ENCODE measurements at places on chromosomes 1 and 21.

GRCh38 chr21:30234643-30235042, 18.7 kb upstream of the CLDN8 start:
- no peak for DNase-seq

DNA sequence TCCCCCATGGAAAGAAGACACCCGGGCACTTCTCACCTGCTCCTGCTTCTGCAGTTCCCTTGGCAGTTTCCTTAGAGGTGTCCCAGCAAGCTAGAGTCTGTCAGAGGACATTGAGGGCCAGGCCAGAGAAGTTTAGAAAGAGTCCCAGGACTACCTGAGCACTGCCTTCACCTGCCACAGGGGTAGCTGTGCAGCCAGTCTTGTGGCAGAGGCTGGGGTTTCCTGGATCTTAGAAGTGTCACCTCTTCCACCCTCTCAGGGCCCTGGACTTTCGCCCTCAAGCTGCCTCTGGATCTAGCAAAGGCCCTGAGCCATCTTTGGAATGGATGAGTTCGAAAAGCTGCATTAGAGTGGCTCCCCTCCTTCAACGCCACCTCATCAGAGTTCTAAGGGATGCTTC, 34.9 kb upstream of the BTG2 start:
- no peak for DNase-seq

DNA sequence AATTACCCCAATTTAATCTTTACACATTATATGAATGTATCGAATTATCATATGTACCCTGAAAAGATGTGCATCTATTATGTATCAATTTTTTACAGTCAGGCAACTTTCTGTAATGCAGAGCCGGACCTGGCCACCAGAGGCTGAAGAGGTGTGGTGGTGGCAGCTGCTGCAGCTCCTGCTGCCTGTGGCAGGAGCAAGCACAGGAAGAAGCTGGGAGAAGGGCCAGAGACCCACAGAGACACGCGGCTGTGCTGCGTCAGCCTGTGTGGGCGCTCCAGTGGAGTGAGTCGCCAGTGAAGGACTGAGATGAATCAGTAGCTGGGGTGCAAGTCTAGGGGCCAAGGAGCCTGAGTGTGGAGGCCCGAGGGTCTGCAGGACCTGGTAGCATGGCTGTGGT, 74.3 kb upstream of the COG2 start:
- DNase-seq = no peak

GRCh38 chr1:218351391-218352074, 6.4 kb downstream of the TGFB2 start:
- no peak for DNase-seq

- DNase-seq = no peak
These were observed 86.0 kb downstream of the UCHL5 start for GRCh38 chr1:192973202-192973601.

GRCh38 chr1:49298304-49298703, 521.6 kb upstream of the BEND5 start:
- no peak for DNase-seq

DNA sequence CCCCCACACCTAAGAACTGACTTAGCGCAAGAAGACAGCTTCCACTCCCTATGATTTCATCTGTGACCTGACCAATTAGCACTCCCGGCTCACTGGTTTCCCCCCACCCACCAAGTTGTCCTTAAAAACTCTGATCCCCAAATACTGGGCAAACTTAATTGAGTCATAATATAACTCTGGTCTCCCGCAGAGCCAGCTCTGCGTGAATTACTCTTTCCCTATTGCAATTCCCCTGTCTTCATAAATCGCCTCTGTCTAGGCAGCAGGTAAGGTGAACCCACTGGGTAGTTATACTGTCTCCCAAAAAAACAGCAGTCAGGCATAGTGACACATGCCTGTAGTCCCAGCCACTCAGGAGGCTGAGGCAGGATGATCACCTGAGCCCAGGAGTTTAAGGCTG, 36.9 kb downstream of the ZBTB8OS start:
- no peak for DNase-seq

- DNase-seq = no peak
These were observed 10.5 kb upstream of the ARF1 start for GRCh38 chr1:228071839-228072657.

DNA sequence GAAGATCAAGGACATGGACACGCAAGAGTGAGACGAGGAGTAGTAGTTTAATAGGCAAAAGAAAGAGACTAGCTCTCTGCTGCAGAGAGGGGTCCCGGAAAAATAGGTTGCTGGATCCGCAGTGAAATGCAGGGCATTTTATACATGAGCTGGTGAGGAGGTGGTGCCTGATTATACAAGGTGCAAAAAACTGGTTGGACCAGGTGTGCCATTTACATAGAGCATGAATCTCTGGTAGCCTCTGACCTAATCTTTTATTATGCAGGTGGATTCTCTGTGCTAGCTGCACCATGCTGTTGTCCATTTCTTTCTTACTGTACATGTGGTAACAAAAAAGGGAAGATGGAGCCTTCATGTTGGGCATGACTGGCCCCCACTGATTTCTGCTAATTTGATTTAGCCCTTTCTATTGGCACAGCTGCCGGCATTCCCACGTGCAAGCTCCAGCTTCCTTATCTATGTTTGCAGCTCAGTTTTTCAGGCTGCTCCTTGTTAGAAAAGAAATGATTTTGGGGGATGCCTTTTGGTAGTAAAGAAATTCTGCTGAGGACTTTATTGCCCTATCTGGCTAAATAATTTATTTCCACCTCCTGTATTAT, 548.1 kb downstream of the BRINP3 start:
- no peak for DNase-seq

DNA sequence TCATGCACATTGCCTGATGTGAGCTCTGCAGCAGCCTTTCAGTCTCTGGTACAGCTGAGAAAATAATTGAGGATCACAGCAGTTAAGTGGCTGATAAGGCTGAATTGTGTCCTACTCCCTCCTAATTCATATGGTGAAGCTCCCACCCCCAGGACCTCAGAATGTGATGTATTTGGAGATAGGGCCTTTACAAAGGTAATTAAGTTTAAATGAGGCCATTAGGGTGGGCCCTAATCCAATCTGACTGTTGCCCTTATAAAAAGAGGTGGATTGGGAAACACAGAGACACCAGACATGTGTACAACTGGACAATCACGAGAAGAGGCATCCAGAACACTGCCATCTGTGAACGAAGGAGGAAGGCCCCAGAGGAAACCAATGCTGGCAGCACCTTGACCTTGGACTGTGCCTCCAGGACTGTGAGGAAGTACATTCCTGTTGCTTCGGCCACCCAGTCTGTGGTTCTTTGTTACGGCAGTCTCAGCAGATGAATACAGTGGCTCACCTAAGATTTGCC, 148.1 kb downstream of the TRABD2B start:
- DNase-seq = no peak

DNA sequence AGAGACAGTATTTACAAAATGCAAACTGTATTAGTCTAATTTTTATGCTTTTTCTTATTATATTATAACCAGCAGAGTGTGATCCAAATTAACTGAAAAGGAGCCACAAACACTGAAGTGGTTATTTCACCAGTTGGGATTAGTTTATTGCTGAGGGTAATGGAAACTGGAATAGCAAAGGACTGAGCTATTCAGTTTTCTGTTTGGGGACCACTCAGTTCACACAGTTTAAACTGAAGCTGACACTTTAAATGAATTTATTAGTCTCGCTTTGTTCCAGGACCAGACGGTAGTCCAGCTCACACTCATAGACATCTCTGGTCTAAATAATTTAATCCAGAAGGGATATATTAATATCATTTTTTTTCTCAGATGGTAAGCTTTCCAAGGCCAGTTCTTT, 410.7 kb downstream of the LTN1 start:
- DNase-seq = no peak

DNA sequence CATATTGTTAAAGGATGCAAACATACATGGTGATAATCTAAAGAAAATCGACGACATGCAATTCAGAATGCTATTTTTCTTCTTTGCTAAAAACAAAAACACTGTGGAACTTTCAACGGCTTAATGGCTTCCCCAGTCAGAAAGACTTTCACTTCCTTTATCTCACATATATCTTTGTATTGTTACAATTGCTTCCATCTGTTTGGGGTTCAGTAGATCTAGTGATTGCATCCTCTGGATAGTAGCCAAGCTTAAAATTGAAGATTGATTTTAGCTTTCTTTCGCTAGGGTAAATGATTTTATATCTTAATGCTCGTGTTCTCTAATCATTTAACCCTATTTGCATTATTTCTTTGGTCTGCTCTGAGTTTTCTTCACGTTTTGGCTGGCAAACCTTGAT, 31.8 kb upstream of the ADAMTS1 start:
- no peak for DNase-seq

- DNase-seq = no peak
These were observed 113.0 kb downstream of the OSBPL9 start for GRCh38 chr1:51729824-51730301.

- DNase-seq = no peak
These were observed 120.2 kb downstream of the ETS2 start for GRCh38 chr21:38925923-38926322.

DNA sequence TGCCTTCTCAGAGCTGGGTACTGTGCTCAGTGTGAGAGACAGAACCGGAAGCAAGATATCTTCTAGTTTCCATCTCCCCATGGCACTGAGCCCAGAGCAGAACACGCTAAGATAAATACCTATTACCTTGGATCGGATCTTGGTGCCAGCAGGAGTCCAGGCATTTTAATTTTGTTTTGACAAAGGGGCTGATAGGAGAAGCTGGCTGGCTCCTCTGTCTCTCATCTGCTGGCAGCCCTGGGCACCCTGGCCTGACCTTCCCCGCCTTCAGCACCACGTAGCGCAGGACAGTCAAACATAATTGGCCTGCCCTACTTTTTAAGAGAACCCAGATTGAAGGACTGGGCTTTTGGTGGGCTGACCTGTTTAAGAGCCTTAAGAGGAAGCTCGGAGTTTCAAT, 160.7 kb upstream of the KLHDC7A start:
- DNase-seq = no peak

DNA sequence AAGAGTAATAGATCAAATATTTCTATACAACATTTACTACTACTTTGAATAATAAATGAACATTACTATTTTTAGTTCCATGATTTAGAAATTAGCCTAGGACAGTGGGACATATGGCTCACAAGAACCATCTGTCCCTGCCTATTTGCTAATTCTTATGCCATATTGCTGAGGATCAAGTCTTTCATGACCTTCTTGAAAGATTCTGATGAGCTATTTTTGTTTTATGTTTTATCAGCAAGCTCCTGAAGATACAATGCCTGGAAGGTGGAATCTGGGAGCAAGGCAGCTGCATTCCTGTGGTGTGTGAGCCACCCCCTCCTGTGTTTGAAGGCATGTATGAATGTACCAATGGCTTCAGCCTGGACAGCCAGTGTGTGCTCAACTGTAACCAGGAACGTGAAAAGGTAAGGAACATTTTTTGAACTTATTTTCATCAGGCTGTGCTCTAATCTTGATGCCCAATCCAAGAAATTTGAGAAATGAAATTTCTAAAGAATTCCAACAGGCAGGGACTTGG, 326.7 kb downstream of the PAPPA2 start:
- no peak for DNase-seq

GRCh38 chr1:91724231-91724630, 161.7 kb downstream of the TGFBR3 start:
- DNase-seq = no peak

DNA sequence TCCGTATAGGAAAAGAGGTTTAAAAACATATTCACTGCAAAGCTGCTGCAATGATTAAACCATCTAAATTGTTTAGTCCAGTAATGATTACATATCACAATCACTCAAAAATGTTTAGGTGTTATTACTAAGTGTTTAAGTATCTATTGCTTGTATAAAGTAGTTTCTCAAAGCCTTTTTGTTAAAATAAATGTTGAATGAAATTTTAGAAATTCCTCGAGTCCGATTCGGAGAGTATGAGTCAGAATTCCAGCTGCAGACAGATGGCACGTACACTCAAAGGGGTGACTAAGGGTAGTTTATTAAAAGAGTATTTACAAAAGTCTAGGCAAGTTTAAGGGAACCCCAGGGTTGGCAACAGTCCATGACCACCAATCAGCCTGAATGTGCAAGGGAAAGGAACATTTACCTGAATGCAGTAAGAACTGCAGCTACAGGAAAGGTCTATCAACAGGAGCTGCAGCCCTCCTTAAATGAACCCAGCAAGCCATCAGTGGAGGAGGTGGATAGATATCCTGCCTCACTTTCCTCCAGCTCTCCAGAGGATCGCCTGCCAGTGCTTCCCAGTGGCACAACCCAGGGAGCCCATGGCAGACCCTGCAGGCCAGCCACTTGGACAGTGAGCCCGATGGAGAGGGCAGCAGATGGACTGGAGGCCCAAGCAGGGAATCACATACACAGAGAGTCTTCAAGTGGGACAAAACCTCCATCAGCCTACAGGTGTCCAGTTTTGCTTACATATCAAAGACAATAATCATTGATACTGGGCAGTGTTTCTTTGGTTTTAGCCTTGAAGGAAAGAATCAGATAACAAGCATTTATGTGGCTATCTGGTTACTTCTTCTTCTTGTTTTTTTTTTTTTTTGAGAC, 92.1 kb upstream of the SLC44A3 start:
- DNase-seq = peak; percentile 37

DNA sequence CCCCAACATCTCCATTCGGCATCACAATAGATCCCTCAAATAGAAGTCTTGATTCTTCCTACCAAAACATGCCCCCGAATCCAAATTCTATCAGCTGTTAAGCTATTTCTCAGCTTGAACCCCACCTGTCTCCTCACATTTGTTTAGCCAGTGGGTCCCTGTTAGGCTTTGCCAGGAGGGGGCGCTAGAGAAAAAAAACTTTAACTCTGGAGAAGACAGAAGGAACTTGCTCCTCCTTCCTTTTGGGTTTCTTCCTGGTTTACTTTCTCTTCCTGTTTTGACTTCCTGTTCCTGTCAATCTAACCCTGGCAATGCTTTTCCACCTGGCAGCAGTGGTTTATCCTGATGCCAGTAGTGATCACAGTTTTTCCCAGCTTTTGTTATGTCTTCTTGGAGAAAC, 95.6 kb upstream of the KCNK1 start:
- no peak for DNase-seq

DNA sequence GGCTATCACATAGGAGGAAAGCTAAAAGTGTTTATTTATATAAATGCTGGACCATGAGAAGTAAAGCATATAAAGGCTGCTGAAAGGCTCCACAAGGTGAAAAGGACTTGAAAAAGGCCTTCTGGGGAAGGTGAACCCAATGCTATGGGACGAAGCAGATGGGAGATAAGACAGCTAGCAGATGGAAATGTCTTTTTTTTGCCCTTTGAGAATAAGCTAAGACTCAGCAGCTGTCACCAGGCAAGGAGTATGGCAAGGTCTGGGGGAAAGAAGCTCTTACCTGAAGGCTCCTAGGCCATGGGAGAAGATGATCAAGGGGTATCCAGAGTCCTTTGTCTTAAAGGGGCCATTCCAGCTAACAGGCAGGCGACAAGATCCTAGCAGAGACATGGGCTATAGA, 9.9 kb downstream of the PAFAH2 start:
- no peak for DNase-seq

- DNase-seq = no peak
These were observed 53.0 kb upstream of the ARTN start for GRCh38 chr1:43880604-43881003.
